ENCODE measurements at places on chromosomes 4 and X.

DNA sequence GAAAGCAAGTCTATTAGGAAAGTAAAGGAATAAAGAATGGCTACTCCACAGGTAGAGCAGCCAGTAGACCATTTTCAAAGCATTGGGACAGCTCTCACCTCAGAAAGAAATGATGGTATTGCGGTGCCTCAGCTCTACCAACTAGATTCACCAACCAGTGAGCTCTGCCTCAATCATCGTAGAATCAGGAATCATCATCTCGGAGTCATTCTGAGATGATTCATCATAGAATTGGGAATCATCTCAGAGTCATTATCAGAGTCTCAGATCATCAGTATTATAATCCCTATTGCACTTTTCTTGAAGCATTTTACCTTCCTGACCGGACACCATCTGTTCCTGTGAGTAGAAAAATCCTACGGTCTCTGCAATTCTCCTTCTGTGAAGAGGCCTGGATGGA, 17.5 kb upstream of the SAT1 start:
- no peak for DNase-seq

- DNase-seq: no peak
Measured at GRCh38 chrX:110267874-110268273, 50.0 kb downstream of the AMMECR1 start.

- DNase-seq: no peak
Measured at GRCh38 chrX:2712428-2712827, 21.3 kb downstream of the CD99 start.

GRCh38 chr4:67158666-67159065, 386.6 kb downstream of the CENPC start:
- DNase-seq: no peak

GRCh38 chrX:130775849-130776248, 127.2 kb downstream of the ENOX2 start:
- no peak for DNase-seq

- no peak for DNase-seq
Measured at GRCh38 chr4:154044742-154045485, 256.0 kb upstream of the SFRP2 start.

DNA sequence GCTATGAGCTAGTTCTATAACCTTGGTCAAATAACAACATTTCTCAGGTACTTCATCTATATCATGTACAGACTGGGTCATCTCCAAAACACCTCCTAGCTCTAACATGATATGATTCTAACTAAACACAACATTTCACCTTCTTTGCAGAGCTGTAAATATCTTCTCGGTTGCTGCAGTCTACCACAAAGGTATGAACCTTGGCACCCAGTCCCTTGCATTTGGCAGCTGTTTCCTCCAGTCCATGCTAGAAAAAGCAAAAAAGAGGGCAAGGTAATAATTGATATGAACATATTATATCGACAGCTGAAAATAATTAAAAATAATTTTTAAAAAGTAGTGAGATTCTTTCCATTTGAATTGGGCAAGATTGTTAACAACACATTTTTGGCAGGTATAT, 8.9 kb downstream of the HSD17B11 start:
- no peak for DNase-seq

GRCh38 chr4:148034813-148035212, 302.9 kb downstream of the ARHGAP10 start:
- no peak for DNase-seq

DNA sequence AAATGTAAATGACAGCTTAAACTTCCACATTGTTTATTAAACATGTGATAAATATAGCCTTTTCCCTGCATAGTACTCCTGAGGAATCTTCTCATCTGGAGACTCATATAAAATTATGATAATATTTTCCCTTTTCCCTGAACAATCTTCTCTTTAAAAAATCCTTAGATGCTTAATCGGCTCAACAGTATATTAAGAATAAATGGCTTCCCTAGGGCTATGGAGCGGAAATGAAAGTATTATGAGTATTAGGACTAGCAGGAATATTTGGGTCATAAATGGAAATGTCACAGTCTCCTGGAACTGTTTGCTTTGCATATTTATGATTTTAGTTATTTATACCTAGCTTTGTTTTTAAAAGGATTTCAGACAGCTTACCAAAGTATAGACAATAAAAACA, 200.7 kb upstream of the PDE5A start:
- DNase-seq: no peak

DNA sequence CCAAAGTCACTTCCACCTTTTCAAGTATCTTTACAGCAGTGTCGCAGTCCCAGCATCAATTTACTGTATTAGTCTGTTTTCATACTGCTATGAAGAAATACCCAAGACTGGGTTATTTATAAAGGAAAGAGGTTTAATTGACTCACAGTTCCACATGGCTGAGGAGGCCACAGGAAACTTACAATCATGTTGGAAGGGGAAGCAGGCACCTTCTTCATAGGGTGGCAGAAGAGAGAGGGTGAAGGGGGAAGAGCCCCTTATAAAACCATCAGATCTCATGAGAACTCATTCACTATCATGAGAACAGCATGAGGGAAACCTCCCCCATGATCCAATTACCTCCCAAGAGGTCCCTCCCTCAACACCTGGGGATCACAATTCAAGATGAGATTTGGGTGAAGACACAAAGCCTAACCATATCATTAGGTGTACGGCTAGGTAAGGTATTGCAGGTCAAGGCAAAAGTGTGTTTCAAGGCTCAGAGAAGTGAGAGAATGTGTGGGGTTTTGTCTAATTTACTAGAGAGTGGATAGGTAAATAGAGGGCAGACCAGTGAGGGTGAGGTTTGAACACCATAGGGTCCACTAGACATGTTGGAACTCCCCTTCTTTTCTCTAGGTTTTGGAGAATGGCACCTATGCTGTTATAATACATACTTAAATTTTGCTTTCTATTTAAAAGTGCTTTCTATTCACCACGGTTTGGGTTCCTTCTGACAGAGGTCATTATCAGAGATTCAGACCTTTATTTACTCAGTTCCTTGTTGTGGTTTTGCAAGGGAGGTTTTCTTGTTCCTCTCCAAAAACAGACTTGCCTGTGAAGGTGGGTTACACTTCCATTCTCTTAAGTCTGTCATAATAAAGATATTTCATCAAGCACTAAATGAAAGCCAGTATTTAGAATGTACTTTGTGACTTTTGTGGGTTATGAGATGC, 186.6 kb downstream of the CPEB2 start:
- DNase-seq: no peak

DNA sequence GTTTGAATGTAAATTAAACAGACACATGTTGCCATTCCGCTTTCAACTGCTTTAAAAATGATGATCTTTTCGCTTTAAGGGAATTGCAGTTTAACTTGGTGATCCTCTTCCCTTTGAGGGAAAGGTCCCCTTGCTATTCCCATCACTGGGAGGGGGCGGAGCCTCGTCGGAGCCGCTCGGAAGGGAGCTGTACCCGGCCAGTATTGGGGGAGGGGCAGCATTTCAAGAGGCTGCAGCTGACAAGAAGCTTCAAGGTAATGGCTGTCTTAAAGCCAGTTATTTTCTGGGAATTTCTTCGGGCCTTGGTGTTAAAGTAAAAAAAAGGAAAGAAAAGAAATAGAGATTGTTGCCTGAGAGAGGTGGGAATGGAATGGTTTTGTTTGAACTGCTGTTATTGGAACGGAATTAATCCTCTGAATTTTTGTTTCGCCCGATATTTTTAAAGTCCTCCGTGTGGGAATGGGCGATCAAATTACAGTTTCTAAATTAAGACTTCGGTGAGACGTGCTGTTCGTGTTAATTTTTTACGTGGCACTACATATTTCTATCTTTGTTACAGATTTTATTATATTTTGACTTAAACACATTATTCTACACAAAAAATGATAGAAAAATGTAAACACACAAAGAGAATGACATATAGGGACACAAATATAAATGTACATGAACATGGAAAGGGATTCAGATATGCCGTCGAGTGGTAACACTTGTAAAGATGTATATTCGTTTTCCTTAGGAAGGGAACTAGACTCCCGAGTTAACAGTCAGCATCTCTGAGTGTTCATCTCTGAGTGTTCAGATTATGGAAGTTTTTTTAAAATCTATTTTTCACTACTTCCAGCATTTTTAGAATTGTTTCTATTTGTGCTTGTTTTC, 9.2 kb downstream of the PWWP3B start:
- no peak for DNase-seq

- DNase-seq: no peak
Measured at GRCh38 chr4:145414841-145415240, 66.8 kb upstream of the SMAD1 start.

DNA sequence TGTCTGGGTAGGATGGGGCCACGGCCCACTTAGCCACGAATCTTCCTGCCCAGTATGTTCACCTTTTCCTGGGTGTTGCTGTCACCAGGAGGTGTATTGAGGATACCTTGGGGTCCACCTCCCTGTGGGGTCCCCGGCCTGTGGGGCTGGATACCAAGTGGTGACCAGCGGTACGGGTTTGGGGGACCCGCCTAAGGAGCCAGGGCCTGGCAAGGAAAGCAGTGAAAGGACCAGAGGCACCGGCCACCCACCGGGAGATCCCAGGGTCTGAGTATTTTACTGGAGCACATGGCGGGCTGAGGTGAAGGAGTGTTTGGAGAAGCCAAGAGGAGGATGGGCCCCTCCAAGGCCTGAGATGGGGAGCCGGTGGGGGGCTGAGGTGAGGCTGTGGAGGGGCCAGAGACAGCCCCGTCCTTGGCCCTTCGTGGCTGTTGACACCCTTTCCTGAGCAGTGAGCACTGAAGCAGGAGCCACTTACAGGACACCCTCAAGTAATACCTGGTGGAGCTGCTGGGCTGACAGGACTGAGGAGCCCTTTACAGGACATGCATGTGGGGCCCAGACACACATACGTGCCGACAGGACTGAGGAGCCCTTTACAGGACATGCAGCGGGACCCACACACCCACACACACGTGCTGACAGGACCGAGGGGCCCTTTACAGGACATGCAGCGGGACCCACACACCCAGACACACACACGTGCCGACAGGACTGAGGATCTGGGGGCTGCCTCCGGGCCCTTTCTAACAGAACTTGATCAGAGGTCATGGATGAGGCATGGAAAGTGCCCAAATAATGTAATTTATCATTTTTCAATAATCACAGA, 38.4 kb downstream of the TMEM271 start:
- DNase-seq: no peak

- no peak for DNase-seq
Measured at GRCh38 chr4:25767877-25768725, 94.7 kb downstream of the SEL1L3 start.

GRCh38 chrX:129744861-129745321, 6.1 kb downstream of the XPNPEP2 start:
- no peak for DNase-seq

- no peak for DNase-seq
Measured at GRCh38 chrX:149515954-149516602, 11.0 kb upstream of the IDS start.

DNA sequence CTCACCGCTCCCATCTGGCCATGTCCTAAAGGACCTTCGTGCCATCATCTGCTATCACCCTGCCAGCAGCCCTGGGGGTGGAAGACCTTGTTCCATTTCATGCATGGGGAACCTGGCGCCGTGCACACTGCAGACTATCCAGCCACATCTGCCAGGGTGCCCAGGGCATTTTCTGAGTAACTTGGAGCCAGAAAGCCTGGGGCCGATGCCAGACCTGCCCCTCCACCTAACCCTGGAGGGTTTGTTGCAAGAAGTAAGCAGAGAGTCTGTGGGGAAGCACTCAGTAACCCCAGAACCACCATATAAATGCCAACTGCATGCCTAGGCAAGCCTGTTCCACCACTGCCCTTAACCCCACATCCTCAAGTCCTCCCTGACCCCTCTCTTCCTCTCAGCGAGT, 7.3 kb downstream of the HAUS7 start:
- no peak for DNase-seq

DNA sequence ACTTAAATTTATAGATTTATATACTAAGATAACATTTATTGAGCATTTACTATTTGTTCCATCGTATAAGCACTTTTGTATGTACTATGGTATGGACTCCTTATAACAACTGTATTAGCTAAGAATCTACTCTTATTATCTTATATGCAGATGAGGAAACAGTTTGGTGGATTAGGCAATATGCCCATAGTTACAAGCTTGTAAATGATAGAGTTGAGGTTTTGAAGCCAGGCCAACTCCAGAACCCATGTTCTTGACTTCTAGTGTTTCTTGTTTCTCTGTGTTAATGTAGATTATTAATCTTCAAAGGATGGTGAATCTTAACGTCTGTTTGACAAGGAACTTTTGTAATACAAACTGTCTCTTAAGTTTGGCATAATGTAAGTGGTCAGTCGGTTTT, 71.3 kb downstream of the STIM2 start:
- DNase-seq: no peak

DNA sequence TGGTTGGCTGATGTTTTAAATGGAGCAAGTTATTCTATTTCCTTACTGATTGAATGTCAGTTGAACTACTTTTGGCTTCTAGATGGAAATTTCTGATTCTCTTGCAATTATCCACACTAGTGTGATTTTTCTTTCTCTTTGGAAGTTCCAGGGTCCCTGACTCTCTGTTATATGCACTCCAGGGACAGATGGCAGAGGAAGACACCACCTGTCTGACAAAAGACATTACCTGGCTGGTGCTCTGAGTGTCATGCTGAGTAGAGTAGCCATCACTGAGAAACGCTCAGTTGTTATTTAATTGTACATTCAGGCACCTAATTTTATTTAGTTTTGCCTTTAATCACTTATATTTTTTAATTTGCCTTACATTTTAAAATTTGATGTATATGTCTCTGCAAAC, 105.4 kb upstream of the TLL1 start:
- no peak for DNase-seq

DNA sequence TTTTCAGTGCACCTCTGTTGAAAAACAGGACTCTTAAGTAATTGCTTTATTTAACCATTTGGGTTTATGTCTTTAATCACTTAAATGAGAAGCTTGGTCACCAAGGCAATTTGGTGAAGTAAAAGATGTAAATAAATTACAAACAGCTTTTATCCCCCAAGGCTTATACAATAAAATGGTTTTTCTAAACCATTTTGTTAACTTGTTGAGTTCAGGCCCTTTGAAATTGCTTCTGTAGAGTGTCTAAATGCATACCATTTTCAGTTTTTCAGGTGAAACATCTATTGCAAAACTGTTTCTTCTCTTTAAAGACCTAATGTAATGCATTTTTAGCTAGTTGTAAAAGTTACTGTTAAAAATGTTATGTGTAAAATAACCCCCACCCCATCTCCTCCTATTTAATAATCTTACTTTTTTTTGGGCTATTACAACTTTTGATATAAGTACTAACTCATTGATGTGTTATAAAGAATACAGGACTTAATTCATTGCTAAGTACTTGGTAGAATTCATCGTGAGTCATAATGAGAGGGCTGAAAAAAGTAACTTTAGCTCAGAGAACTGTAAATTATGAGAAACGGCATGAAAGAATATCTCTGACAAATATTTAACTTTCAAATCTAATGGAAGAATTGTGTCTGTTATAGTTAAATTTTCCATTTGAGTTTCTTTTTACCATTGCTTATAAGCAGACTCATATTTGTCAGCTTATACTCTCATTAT, 4.5 kb downstream of the RAPGEF2 start:
- DNase-seq: no peak

DNA sequence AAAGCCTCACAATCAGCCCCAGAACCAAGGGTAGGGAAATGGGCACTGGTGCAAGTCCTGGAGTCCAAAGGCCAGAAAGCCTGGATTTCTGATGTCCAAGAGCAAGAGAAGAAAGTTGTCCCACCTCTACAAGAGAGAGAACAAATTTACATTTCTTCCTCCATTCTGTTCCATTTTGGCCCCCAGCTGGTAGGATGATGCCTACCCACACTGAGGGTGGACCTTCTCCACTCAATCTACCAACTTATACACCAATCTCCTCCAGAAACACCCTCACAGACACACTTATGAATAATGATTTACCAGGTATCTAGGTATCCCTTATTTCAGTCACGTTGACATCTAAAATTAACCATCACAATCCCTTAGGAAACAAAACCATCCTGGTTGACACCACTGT, 367.8 kb upstream of the GRIA3 start:
- DNase-seq: no peak

GRCh38 chr4:18007625-18008024, 13.9 kb downstream of the LCORL start:
- DNase-seq: no peak
